ENCODE measurements at places on chromosomes 1 and 21.

DNA sequence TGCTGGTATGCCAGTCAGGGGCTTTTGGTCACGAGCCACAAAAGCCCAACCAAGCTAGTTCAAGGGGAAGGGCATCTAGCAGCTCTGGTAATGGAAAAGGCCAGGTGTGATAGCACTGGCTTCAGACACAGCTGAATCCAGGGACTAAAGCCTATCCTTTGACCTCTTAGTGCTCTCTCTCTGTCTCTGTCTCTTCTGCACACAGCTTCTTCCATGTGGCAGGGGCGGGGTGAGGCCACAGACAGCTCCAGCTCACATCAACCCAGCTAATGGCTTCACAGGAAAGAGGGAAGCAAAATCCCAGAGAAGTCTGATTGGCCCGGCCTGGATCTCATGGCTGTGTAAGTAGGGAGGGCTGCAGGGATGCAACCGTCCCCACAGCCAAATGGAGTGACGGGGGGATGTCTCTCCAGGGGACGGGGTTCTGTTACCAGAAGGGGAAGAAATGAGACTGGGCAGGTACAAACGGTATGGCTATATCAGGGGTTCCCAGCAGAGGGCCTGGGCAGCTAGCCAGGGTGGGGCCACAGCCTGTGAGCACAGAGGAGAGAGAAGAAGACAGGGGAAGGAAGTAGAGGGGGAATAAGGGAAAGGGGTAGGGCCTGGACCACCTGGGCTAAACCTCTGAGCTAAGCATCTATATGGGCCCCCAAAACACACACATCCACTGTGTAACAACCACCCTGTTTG is 42.4 kb downstream of the FBXO2 start:
- no peak for DNase-seq

- DNase-seq: no peak
Measured at GRCh38 chr1:112532064-112532463, 23.3 kb downstream of the WNT2B start.

DNA sequence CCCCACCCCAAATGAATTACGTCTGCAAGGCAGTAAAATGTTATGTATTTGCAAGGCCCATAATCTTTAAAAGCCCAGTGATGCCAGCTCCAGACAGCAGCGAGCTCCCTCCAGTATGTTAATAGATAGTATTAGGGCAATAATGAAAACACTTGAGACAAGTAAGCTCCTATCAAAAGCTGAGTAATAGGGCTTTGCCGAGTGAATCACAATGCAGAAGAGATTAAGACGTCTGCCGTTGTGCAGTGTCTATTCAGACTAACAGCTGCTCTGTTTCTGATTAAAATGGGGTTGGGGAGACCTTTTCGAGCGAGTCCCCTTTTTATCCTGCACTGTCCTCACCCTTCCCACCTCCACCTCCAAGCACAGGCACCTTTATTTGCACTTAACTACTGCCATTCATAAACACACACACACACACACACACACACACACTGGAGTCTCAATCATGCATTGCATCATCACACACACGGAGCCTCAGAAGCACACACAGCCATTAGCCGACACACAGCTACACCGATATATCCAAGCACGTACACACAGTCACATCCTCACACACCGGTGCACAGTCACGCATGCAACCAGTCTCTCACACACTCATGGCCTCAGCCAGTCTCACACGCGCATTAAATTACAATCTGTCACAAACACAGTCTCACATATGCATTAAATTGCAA is 46.0 kb upstream of the FOXO6 start:
- no peak for DNase-seq

GRCh38 chr1:25683731-25684130 is 67.1 kb downstream of the MAN1C1 start:
- DNase-seq: no peak

GRCh38 chr1:233496993-233497392 is 116.9 kb upstream of the KCNK1 start:
- DNase-seq: no peak
